ENCODE measurements at places on chromosomes 11 and 22.

- DNase-seq, result peak; percentile 90
Observed at GRCh38 chr22:37566903-37567798, 6.9 kb downstream of the CDC42EP1 start.

DNA sequence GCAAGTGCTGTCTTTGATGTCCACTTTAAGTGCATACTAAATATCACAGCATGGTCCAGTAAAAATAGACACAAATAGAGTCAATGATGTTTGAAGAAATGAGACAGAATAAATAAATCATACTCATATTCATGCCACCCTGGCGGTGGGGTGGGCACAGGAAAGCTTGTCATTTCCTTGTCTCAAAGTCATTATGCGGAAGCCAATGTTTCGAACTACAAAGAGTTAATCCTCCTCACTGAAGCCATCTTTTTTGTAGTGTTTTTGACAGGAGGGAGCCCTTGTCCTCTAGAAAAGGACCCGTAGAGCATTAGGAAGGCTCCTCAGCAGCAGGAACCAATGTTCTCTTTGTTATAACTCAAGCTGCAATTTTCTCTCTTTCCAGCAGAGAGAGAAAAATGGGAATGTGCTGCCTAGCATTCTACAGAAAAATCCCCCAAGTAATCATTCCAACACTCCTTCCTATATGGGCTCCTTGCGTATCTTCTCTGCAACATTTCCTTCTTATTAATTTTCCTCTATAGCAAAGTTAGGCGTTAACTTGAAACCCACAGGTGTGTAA, 30.6 kb downstream of the SC5D start:
- DNase-seq, result no peak

- DNase-seq, result no peak
Observed at GRCh38 chr11:101960231-101960630, 43.9 kb upstream of the ANGPTL5 start.

DNA sequence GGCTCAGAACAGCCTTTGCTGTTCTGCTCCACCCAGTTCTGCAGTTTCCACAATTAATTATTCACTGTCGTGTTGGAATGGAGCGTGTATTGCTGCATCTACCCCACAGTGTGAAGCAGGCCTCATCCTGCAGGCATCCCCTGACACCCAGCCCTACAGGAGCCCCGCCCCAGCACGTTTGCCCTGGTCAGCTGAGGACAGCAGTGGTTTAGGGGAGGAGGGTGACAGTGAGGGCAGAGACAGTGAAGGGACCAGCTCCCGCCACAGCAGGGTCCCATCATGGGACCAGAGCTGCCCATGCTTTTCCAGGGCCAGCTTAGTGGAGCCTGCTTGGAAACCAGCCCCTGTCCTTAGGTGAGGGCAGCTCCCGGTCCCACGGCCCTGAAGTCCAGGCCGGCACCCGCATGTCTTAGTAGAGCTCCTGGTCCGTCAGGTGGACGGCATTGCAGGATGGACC, 273.0 kb downstream of the TBC1D22A start:
- DNase-seq, result peak; percentile 15

Data from Right ventricle myocardium inferior (tissue), 1 donor.